Hippocampal formation (tissue), 2 donors: ENCODE measurements at places on chromosomes 4 and X.

- no peak for DNase-seq
Measured at GRCh38 chrX:54042609-54043021, 1.7 kb downstream of the PHF8 start.

- no peak for DNase-seq
Measured at GRCh38 chrX:71997320-71997719, 86.7 kb downstream of the NHSL2 start.

DNA sequence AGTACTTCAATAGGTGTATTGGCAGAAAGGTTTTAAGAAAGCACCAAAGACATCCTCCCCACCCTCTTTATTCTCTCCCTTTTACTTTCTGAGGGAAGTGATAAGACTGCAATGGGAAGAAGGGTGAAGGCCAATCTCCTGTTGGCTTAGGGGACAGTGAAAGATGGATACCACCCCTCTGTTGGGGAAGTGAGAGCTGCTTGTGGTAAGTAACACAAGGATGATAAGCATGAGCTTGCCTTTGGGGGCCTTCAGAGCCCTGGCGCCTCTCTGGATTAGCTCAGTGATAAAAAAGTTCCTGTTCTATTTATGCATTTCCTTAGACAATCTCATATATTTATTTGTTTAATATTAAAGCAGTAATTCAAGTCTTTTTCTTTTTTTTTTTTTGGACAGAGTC is 5.2 kb upstream of the KLF8 start:
- no peak for DNase-seq

DNA sequence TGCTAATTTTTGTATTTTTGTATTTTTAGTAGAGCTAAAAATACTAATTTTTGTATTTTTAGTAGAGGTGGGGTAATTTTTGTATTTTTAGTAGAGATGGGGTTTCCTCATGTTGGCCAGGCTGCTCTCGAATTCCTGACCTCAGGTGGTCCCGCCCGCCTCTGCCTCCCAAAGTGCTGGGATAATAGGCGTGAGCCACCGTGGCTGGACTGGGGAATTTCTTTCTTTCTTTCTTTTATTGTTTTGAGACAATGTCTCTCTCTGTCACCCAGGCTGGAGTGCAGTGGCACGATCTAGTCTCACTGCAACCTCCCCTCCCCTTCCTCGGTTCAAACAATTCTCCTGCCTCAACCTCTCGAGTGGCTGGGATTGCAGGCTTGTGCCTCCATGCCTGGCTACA is 83.0 kb downstream of the FAM193A start:
- DNase-seq: no peak

GRCh38 chrX:110402091-110402849 is 43.6 kb downstream of the RTL9 start:
- no peak for DNase-seq

DNA sequence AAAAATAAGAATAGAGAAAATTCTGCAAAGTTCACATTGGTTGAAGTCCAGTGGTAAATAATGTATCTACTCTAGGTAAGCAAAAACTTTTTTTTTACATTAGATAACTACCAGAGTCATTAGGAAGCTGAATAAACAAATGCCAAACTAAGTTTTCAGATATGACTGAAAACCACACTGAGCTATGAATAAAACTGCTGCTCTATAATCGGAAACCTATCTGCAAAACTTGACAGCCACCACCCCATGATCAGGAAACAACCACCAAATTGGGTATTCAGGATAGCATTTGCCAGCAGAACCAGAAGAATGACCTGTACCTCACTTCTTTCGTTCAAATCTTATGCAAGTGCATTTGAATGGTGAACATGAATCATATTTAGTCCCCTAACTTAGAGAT is 173.0 kb upstream of the TET2 start:
- DNase-seq: no peak
